Activated CD4-positive, alpha-beta T cell treated with anti-CD3 and anti-CD28 coated beads, Interleukin-2, amount 50 U/mL, for 4 hours (primary cell): ENCODE measurements at places on chromosomes 12 and 14.
A peak's percentile ranks its signal among the peaks of the same experiment; 100 is the strongest.

DNA sequence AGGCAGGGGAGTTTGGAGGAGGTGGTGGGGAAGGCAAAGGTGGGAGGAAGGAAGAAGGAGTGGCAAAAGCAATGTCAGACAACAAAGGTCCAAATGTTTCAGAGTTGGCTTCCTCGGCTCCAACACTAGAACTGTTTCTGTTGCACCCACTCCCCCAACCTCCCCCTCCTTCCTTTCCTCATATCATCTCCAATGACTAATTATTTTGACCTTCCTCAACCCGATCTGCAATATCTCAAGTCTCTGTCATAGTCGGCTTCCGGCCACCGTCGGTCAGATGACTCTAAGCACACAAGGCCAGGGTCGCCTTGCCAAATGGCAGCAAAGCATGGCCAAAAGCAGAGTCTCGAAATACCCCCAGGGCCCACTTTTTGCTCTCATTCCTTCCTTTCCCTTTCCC, 637.0 kb upstream of the TBX3 start:
- no peak for DNase-seq

DNA sequence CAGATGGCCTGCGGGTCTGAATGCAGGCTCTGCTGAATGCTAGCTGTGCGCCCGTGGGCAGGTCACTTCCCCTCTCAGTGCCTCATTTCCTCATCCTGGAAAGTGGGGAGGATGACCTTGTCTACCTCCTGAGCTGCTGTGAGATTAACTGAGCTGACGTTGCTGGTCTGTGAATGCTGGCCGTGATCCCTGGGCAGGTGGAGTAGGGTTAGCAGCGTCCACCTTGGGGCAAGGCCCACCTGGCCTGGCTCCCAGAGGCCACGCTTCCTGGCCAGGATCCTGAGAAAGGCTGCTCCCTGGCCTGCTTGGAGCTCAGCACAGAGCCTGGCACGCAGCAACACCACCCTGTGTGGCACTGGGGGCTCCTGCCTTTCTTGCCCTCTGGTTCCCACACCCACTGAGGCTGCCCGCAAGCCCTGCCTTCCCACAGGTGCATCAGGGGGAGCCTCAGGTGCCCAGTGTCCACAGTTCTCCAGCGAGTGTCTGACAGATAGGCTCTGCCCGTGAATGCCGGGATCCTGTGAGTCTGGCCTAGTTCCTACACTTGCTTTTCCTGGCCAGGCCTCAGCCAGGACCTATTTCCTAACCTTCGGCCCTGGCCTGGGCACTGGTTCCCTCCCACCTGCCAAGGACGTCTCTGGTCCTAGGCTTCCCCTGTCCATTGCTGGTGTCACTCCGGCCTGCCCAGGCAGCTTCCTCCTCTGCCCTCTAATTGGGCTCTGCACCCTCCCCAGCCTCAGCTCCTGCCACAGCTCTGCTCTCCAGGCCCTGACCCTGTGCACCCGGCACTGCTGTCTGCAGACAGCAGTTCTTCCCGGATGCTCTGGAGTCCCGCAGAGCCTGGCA, 37.2 kb upstream of the TDRD9 start:
- DNase-seq: no peak

GRCh38 chr14:53742233-53742620, 214.4 kb downstream of the BMP4 start:
- no peak for DNase-seq

- DNase-seq: peak; percentile 2
These were observed 20.9 kb upstream of the GNS start for GRCh38 chr12:64780132-64780530.

GRCh38 chr12:58916921-58917511, 3.3 kb downstream of the LRIG3 start:
- DNase-seq: no peak

DNA sequence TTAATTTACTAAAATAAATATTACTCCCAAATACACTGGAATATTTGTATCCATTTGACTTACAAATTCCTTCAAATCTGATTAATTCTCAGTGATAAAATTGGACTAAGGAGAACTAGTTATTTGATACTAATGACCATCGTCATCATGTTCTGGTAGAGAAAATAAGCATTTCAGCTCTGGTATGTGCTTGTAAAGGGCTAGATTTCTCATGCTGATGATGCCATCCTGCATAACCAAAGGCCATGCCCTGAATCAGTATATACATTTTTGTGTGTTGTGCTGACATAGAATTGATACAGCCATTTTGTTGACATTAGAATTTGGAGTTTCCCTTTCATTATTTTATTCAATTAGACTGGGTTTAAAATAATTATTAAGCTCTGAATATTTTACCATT, 148.9 kb downstream of the PCNX1 start:
- DNase-seq: no peak

DNA sequence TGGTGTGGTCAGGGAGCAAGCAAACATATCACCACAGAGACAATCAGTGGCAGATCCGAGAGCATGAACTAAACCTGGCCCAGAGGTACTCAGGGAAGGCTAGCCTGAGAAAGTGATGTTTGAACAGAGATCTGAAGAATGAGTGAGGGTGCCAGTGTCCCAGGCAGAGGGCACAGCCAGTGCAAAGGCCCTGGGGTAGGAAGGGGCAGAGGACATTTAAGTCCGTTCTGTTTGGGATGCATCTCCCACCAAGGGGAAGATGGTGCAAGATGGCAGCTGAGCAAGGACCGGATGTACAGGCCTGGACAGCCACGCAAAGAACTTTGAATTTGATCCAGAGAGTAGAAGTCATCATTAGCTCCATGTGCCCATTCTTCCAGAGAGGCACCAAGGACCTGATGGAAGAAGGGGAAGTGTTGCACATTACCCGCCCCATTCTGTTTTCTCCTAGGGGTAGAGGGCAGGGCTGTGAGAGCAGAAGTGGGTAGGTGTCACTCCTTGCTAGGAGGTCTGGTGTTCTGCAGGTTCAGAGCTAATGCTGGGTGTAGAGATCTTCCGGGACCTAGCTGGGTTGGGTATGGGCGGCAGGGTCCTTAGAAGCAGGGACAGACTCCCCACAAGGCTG, 3.9 kb downstream of the DTX1 start:
- DNase-seq: no peak

DNA sequence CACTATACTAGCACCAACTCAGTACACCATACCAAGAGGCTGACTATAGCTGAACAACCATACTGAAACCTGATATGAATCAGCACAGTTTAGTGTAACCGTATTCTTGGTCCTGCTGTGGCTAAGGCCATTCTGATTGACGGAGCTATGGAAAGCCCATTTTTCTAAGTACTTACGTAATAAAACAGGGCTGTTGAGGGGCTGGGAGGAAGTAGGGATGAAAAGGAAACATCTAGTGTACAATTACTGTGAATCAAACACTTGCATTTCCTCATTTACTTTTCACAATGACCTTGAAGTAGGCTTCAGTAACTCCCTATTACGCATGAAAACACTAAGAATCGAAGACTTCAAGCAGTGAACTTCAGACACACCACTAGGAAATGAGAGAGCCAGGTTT, 198.2 kb downstream of the BTG1 start:
- no peak for DNase-seq

GRCh38 chr12:131713349-131713748, 2.5 kb downstream of the SFSWAP start:
- DNase-seq: no peak

DNA sequence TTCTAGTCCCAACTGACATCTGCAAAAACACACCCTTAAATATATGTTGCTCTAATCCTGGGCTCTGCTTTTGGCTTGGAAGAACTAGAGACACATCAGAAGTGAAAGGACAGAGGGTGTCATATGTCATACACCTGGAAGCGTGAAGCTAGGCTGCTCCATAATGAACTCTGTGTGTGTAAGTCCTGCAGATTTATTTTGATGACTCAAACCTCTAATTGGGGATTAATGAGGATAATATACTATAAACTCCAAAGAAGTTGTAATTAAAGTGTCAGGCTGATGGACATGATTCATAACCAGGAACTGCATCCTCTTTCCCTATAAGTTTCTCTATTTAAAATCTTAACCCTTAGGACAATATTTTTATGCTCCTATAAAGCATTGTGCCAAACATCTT, 4.4 kb upstream of the KCNK10 start:
- DNase-seq: no peak

DNA sequence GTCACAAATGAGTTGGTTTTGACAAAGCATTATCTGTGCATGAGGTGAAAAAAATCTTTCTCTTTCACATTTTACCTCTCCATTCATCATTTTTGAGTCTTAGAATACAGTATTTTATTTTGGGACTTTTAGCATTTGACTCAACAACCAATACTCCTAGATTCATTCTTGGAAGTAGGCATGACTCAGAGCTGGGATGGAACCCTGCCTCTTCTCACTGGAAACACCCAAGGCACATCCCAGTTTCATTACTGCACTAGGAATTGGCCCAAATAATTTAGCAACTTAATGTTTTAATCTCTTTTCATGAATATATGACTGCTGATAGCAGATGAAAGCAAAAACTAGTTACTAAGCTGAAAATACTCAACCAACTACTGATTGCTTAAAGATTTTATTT, 3.3 kb upstream of the PDZRN4 start:
- no peak for DNase-seq

GRCh38 chr14:98937021-98937420, 335.0 kb downstream of the BCL11B start:
- no peak for DNase-seq

DNA sequence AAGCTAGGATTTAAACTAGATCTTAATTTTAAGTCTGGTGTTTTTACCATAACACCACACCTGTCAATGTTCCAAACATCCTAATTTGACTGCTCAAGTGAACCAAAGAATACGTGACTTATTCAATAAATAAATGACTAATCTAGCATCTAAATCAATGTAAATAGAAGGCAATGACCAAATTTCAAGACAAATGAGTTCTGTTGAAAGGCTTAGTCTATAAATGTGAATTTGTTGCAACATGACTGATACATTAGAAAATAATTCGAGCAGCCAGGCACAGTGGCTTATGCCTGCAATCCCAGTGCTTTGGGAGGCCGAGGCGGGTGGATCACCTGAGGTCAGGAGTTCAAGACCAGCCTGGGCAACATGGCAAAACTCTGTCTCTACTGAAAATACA, 15.1 kb downstream of the ZFC3H1 start:
- no peak for DNase-seq

GRCh38 chr14:30177781-30178180, 250.1 kb upstream of the PRKD1 start:
- no peak for DNase-seq

DNA sequence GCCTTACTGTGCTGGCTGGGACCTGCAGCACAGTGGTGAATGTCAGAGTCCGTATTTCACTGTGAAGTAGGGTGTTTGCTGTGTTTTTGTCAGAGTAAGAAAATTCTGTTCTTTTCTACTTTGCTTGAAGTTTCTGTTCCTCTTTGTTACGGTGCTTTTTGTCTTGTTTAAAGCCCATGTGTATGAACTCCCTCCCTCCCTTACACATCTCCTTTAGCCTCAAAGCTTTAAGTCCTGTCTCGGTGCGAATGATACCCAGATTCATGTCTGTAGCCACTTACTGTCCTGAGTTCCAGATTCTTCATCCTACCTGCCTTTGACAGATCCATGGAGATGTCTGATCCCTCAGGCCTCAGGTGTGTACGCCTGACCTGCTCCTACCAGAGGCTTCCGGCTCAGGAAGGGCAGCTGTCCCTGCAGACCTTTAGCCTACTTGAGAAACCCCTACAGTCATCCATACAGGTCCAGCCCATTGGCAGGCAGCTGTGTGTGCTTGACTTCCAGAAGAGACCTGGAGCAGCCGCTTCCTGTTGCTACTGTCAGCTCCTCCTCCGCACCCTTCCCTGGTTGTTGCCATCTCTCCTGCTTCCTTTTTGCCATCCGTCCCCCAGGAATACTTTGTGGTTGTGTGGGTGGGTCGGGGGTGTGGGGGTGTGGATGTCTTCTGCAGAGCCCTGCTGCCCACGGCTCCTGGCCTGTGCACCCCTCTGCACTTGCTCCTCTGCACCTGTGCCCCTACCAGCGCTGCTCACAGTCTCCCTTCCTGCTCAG, 72.9 kb downstream of the DDX51 start:
- DNase-seq: no peak

DNA sequence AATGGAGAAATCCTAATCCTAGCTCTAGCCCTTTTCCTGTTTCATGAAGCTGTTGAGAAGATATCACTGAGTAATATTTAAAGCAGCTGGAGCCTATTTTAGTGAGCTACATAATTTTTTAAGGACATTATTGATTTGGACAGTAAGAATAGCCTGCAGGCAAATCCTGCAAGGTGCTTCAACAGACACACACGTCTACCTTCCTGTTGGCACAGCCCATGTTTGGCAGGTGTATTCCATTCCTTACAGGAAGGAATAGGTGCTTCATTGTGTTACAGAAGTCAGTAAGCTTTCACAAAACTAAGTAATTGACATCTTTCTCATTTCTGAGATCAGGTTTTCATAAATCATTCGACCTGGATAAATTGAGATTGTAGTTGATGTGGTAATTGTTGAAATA, 50.6 kb downstream of the FOXA1 start:
- DNase-seq: no peak

- DNase-seq: no peak
These were observed 89.3 kb upstream of the TTC7B start for GRCh38 chr14:90905531-90905930.

- no peak for DNase-seq
These were observed 117.2 kb downstream of the RGS6 start for GRCh38 chr14:72049462-72049861.

DNA sequence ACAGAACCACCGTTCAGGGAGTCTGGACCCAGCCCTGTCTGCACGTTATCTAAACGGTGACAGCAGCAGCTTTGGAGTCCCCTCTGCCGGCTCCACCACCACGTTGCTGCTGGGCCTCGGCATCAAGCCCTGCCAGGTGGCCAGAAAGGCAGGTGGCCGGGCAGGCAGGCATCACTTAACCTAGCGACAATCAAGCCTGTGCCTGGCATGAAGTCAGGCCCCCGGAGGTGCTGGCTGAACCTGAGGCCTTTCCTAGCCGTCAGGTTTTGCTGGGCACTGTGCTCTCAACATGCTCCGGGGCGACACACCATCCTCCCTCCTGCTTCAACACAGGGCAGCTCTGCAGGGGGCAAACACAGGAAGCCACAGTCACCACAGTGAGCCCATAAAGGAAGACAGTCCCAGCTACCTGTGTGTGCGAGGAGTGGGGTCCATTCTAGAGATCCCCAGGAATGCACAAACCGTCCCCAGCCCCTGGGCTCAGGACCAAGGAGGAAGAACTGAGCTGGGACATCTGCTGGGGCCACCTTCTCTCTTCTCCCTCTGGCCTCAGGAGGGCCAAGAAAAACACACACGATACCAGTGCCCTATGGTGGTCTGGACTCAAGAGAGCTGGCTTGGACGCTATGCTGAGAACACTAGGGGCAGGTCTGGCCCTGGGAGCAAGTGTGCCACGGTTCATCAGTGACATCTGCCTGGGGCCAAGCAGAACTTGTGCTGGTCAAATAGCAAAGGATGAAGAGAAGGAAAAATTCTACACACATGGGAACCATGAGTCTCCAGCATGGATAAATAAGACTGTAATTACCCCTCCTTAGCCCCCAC, 44.7 kb downstream of the CCDC88C start:
- DNase-seq: no peak
